Activated CD4-positive, alpha-beta T cell treated with anti-CD3 and anti-CD28 coated beads for 36 hours (primary cell): ENCODE measurements at places on chromosomes 6 and 20. TPM values are rescaled to one million over a fixed set of nuclear protein-coding genes. Genes with fewer than 3 reads are reported as not detected.
A peak's percentile ranks its signal among the peaks of the same experiment; 100 is the strongest.

- no peak for DNase-seq
These were observed 80.0 kb downstream of the CBFA2T2 start for GRCh38 chr20:33569802-33570391.

DNA sequence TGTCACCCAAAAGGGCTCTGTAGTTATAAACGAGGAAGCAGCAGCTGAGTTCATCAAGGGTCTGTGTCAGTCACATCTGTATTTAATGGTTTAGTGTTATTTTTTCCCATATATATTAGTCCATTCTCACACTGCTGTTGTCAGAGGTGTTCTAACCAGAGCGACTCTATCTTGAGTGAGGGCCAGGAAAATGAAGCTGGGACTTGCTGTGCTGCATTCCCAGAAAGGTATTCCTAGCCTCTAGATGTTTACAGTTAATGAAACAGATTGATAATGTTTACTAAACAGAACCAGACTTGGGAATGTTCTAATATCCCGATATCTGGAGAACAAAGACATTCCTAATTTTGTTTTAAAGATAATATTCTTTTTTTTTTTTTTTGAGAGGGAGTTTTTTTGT lies 48.0 kb upstream of the SEC63 start:
- DNase-seq, result no peak

The RIPPLY2 gene
- not detected for total RNA-seq

DNA sequence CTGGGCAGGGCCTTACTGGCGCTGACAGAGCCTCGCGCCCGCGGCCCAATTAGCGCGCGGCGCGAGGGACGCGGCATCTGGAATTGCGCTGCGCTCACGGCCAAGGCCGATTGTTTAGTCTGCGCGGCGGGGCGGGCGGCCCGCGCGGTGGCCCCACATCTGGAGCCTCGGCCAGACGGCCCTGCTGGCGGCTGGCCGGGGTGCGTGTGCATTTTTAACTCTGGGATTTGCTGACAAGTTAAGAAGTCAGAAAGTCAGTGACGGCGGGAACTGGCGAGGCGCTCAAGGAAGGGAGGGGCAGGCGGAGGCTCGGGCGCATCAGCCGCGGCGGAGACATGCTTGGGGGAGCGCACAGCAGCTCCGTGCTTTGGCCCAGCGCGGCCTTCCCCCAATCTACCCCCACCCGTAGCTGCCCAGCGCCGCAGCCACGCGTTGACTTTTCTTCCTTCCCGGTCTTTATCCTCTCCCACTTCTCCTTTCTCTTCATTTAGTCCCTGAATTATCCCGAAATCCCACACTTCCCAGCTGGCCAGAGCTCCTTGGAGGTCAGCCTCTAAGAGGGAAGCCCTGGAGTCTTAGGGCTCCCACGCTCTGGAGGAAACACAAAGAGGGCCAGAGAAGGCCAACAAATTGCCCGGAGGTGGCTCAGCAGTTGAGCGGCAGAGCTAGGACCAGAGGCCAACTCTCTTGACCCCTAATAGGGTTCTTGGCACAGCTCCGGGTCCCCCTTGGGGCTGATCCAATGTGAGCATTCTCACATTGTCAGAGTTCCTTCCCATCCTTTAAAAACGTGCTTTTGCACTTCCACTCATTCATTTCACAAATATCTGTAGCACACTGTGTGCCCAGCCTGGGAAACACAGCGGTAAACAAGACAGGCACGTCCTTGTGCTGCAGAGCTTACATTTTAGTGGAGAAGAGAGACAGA lies 40.8 kb upstream of the FOXP4 start:
- DNase-seq, result peak; percentile 52

The RGS17 gene
- not detected for total RNA-seq
